ENCODE measurements at places on chromosomes 3 and 15. TPM values are rescaled to one million over a fixed set of nuclear protein-coding genes. Genes with fewer than 3 reads are reported as not detected.

Gene SCAMP5
- total RNA-seq, result 1.2 TPM

Gene NMB
- 1.9 TPM for total RNA-seq

Gene LYSMD4
- total RNA-seq, result 9.8 TPM

Gene ZNF80
- total RNA-seq, result not detected

Gene GP5
- total RNA-seq, result not detected

Gene SLC12A8
- total RNA-seq, result 0.30 TPM

Gene MKRN2OS
- total RNA-seq, result not detected

Gene ANO10
- total RNA-seq, result 9.9 TPM

All from Right ventricle myocardium superior (tissue), 1 donor.